ENCODE measurements at places on chromosomes 3 and 15. TPM values are rescaled to one million over a fixed set of nuclear protein-coding genes. Genes with fewer than 3 reads are reported as not detected.
A peak's percentile ranks its signal among the peaks of the same experiment; 100 is the strongest.

Gene GPR27
- 0.03 TPM for polyA plus RNA-seq

Gene ADAMTS9
- polyA plus RNA-seq = 65.8 TPM

Gene HDAC11
- 29.6 TPM for polyA plus RNA-seq

Gene PRTG
- polyA plus RNA-seq = 0.15 TPM

DNA sequence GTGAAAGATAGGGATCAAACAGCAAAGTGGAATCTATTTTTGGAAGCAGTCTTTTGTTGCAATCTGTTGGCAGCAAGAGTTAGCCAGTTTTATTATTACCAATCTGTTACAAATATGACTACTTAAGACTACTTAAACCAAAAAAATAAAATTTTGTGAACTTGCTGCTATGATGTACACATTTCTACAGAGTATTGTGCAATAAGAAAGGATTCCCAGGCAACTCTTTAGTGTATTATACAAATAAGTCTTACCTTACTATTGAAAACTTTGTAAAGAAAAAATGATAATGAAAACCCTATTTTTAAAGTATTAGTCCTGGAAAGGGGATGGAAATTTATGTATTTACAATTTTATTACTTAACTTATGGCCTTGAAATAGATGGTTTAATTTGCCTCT lies 44.7 kb downstream of the CADM2 start:
- DNase-seq = no peak
- H3K4me3 ChIP-seq = no peak overlapping the region
- peaks cover 6% of the 10 kb centered on the region for H3K4me1 ChIP-seq
- H3K27me3 ChIP-seq = no peaks in the 10 kb centered on the region

DNA sequence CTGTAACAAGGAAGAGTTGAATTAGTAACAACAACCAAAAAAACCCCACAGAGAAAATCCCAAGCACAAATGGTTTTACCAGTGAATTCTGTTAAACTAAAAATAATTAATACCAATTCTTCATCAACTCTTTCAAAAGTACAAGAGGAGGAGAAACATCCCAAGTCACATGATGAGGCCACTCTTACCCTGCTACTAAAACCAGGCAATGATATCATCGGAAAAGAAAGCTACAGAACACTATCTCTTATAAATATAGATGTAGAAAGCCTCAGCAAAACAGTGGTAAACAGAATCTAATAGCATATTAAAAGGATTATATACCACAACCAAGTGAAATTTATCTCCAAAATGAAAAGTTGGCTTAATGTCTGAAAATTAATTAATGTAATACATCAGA lies 168.1 kb upstream of the SLCO3A1 start:
- DNase-seq = no peak
- peaks cover 6% of the 10 kb centered on the region for H3K27me3 ChIP-seq
- no peaks in the 10 kb centered on the region for H3K4me1 ChIP-seq
- H3K27ac ChIP-seq = no peak overlapping the region
- H3K36me3 ChIP-seq = no peaks in the 10 kb centered on the region

GRCh38 chr15:49155834-49156627 lies 632 bp upstream of the COPS2 start:
- H3K27ac ChIP-seq = peak overlapping the region; percentile 91
- H3K4me3 ChIP-seq = peak overlapping the region; percentile 91
- H3K27me3 ChIP-seq = no peaks in the 10 kb centered on the region

DNA sequence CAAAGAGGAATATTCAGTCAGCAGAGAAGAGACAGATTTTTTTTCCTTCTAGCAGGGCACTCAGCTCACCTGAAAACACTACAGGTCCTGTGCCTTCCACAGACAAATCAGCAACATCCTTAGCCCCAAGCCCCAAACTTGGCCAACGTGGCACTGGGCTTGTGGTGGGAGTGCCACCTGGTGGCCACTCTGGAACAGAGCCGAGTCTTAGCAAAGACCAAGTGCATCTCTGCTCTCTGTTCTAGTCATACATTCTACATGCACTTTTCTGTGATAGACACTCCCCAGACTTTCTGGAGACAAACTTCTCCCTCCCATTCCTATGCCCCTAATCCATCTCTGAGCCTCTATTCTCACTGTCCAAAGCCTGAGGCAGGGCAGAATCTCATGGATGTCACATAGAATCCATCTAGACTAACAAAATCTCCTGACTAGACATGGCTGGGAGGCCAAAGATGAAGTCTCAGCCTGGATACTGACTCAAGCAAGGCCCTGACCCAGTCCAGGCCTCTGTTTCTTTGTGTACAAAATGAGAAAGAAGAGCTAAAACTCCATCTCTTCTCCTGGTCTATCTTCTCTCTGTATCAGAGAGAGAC lies 5.1 kb upstream of the SEMA7A start:
- no peak overlapping the region for H3K27ac ChIP-seq
- peaks cover 9% of the 10 kb centered on the region for H3K4me1 ChIP-seq
- DNase-seq = peak; percentile 66
- H3K4me3 ChIP-seq = no peak overlapping the region
- no peaks in the 10 kb centered on the region for H3K27me3 ChIP-seq

GRCh38 chr3:151404316-151404715 lies 19.8 kb upstream of the P2RY12 start:
- DNase-seq = no peak
- no peaks in the 10 kb centered on the region for H3K36me3 ChIP-seq
- H3K27ac ChIP-seq = no peak overlapping the region
- no peaks in the 10 kb centered on the region for H3K27me3 ChIP-seq

DNA sequence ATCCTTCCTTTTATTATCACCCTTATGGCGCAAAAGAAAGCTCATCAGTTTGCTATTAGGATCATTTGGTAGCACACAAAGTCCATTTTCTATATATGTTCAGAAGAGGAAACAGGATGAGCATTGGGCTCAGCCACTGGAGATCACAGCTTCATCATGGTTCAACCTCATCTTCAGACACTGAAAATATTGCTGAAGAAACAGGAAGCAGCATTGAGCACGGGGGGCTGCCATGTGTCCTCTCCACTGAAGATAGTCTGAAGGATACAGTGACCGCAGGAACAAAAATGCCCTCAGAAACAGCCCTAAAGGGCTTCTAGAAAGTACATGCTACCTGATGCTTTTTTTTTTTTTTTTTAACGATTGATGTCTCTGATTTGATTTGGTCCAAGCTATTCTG lies 835.3 kb upstream of the CFAP20DC start:
- H3K36me3 ChIP-seq = no peaks in the 10 kb centered on the region
- H3K4me1 ChIP-seq = no peaks in the 10 kb centered on the region
- no peak overlapping the region for H3K4me3 ChIP-seq
- no peak for DNase-seq
- H3K27ac ChIP-seq = no peak overlapping the region

DNA sequence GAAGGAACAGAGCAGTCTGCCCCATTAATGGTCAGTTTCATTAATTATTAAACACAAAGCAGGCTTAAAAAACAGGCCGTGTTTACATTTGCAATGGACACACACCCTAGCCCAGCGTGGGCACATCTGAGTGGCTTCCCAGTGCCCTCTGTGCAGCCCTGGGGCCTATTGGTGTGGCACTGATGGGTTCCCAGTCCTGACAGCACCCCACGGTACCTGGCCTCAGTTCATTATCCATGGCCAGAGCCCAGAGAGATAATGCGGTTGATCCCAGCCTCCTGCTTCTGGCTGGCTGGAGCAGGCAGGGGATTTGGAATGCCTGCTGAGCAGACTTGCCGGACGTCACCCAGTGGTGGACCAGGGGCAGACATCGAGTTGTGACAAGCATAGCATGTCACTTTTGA lies 110.5 kb upstream of the ABHD17C start:
- no peaks in the 10 kb centered on the region for H3K4me1 ChIP-seq
- no peak overlapping the region for H3K27ac ChIP-seq
- DNase-seq = no peak

GRCh38 chr3:77139624-77140023 lies 99.7 kb downstream of the ROBO2 start:
- no peak overlapping the region for H3K4me3 ChIP-seq
- no peaks in the 10 kb centered on the region for H3K4me1 ChIP-seq
- no peak overlapping the region for H3K27ac ChIP-seq
- H3K36me3 ChIP-seq = no peaks in the 10 kb centered on the region
- DNase-seq = no peak

DNA sequence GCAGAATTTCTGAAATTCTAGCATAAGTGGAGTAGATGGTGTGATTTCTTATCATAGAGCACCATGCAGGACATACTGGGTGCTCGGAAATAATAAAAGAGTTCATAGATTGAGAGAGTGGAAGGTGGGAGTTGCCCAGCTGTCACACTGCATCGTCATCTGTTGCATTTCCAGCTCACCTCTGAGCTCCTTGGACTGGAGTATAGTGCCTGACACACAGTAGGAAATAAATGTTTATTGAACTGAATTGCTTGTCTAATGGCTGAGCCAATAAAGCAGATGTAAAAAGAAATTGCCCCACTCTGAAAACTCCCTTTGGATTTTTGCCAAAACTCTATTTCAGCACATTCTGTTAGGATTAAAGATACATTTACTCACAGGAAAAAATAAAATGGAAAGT lies 108.9 kb upstream of the UBE2E1 start:
- H3K4me3 ChIP-seq = no peak overlapping the region
- H3K27ac ChIP-seq = no peak overlapping the region
- no peak for DNase-seq
